Colonic mucosa (tissue), 4 donors: ENCODE measurements at places on chromosomes 16 and 17. TPM values are rescaled to one million over a fixed set of nuclear protein-coding genes. Genes with fewer than 3 reads are reported as not detected.

Gene GAS7
- total RNA-seq, result 4.7 TPM

Gene NGFR
- 0.49 TPM for total RNA-seq

Gene MT4
- total RNA-seq, result not detected

Gene DHX8
- 44.5 TPM for total RNA-seq

Gene CCL14
- total RNA-seq, result 2.4 TPM
